ENCODE measurements at places on chromosomes 2 and 18.

- DNase-seq, result no peak
Observed at GRCh38 chr2:112597537-112598322, 13.3 kb downstream of the CHCHD5 start.

GRCh38 chr2:15940661-15941480, 521 bp downstream of the MYCN start:
- no peak for DNase-seq

- DNase-seq, result no peak
Observed at GRCh38 chr2:220163486-220163885, 536.1 kb downstream of the SLC4A3 start.

- DNase-seq, result no peak
Observed at GRCh38 chr2:10305715-10306114, 3.0 kb downstream of the HPCAL1 start.

GRCh38 chr18:54086046-54086802, 138.2 kb downstream of the MBD2 start:
- no peak for DNase-seq

GRCh38 chr18:64270121-64270520, 121.2 kb upstream of the LINC00305 start:
- DNase-seq, result no peak

DNA sequence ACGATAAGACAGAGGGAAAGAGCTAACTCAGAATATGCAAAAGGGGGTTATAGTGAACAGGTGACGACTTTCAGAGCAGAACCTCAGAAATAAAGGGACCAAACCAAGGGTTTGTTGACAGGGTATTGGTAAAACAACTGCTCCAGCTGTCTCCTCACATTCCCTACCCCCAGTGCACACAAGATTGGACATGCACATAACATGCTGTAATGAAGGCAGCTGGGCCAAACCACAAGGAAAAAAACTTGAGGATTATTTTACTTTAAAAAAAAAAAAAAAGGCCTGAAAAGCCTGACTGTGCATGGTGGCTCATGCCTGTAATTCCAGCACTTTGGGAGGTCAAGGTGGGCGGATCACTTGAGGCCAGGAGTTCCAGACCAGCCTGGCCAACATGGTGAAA, 3.5 kb downstream of the RBM43 start:
- DNase-seq, result peak; percentile 65

- DNase-seq, result no peak
Observed at GRCh38 chr2:68452158-68452900, 14.8 kb downstream of the FBXO48 start.

GRCh38 chr2:2825516-2826208, 494.6 kb upstream of the MYT1L start:
- DNase-seq, result no peak

DNA sequence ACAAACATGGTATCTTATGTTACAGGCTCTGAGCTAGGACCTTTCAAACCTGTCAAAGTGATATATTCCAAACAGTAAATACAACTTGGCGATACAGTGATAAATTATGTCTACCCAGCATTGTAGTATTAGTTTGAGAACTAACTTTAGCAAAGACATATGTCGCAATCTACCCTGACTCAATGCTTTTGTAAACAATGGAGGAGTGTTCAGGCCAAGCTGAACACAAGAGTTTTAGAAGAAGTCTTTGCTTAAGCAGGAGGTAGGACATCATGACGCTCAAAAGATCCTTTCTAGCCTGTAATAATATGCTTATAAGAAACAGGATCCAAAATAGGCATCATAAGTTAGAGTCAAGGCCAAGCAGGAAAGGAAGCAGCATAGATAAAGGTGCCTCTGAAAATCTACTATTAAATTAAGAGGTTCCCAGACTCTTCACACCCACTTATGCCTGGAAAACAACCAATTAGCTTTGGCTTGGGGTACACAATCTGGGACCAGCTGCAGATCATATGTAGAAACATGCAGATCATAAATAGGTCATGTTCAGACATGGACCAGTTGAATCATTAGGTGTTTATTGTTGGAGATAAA, 132.5 kb downstream of the CSRNP3 start:
- peak; percentile 29 for DNase-seq

- no peak for DNase-seq
Observed at GRCh38 chr18:484749-485464, 15.6 kb downstream of the COLEC12 start.

DNA sequence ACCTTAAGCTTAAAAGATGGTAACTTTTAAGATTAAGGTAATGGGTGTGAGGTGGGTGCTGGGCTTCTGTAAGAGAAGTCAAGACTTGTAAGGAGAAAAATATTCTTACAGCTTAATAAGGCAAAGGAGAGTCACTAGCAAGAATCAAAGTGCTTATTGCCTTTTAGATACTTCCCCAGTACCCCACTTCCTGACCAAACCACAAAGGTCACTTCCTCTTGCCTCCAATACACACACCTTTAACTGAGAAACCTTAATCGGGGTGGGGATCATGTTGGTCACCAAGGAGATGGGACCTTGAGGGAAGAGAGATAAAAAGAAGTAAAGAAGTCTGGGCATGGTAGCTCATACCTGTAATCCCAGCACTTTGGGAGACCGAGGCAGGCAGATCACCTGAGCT, 10.6 kb upstream of the ATG16L1 start:
- DNase-seq, result no peak

GRCh38 chr2:178871536-178871935, 64.3 kb upstream of the TTN start:
- no peak for DNase-seq

DNA sequence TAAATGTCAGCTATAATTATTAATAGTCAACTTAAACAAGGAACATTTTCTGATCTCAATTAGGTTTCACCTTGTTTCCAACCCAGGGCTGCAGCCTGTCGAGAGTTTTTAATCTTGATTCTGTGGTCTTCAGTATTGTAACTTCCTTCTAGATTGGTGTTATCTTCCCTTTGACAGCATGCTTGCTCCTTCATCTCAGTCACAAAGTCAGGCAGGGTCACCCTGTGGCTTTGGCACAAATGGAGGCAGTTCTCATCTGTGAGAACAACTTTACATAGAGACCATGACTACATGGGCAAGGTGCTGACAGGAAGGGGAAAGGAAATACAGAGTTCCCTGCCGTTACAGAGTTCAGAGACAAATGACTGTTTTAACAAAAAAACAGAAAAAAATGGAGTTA, 50.5 kb downstream of the HNRNPLL start:
- no peak for DNase-seq

- DNase-seq, result no peak
Observed at GRCh38 chr2:164688896-164689419, 67.7 kb upstream of the GRB14 start.

GRCh38 chr2:209582281-209582680, 158.4 kb downstream of the MAP2 start:
- DNase-seq, result no peak

- no peak for DNase-seq
Observed at GRCh38 chr2:180001726-180002125, 5.4 kb downstream of the CWC22 start.

GRCh38 chr2:161709428-161709827, 85.2 kb downstream of the SLC4A10 start:
- DNase-seq, result no peak

DNA sequence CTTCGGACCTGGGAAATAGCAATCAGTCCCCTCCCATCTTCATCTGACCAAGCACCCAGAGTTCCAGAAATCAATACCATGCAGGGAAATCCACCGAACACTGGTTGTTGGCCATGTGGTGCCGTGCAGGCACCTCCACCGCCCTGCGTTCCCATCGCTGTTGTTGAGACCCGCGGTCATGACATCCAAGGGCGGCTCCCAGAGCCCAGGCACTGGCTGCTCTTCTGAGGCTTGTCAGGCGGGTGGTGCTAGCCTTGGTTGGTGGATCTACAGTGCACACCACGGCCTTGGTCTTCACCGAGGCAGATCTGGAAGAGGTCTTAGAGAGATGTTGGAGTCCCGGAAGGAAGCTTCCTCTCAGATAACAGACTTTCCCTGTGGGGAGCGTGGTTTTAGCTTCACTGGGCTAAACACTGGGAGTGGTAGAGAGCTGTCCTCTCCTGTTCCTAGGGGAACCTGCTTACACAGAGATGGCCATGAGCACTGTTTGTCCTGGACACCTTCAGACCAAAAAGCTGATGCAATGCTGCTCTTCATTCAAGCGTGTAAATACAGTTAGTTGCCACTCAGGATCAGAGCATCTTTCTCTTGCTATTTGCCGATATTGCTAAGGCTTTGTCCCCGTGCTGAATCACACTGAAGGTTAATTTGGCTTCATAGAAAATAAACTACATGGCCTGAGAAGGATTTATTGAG, 58.3 kb downstream of the SMIM21 start:
- DNase-seq, result no peak

DNA sequence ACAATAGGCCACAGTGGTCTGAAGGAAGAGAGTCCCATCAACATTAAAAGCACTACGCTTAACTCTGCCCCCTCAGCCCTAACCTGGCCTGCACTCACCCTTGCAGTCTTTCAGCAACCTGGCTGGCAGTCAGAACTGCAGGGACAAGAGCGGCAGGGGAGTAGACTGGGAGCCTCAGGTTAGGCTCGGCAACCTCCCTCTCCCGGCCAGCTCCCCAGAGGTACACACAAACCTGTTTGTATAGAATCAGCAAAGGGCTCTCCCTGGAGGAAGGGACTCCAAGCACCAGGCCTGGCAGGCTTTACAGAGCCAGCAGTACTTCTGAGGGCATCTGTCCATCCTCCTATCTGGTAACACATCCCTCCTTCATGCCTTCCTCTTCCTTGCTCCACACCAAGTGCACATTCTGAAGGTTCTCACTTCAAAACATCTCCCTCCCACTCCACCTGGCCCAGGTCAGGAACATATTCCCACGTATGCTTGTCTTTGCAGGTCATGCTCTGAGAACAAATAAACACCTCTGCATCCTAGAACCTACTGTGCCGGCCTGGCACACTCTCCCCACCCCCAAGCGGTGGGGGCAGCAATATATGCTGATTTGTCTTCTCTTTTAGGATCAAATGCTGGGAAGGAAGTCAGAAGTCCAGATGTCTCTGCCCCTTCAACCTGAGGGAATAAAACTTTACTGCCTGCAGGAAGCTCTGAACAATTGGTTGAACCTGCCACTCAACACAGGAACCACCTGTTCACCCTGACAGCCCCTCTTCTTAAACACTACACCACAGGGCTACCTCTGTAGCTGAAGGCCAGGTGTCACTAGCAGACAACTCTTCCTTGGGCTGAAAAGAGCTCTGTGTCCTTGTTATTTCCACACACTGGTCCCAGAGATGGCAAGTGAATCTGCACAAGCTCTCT, 12.6 kb upstream of the SFXN5 start:
- DNase-seq, result no peak

- no peak for DNase-seq
Observed at GRCh38 chr18:55390898-55391297, 197.1 kb downstream of the TCF4 start.

- no peak for DNase-seq
Observed at GRCh38 chr2:193816008-193816407, 1621.3 kb upstream of the TMEFF2 start.

- DNase-seq, result no peak
Observed at GRCh38 chr2:129061069-129061768, 742.6 kb upstream of the HS6ST1 start.

DNA sequence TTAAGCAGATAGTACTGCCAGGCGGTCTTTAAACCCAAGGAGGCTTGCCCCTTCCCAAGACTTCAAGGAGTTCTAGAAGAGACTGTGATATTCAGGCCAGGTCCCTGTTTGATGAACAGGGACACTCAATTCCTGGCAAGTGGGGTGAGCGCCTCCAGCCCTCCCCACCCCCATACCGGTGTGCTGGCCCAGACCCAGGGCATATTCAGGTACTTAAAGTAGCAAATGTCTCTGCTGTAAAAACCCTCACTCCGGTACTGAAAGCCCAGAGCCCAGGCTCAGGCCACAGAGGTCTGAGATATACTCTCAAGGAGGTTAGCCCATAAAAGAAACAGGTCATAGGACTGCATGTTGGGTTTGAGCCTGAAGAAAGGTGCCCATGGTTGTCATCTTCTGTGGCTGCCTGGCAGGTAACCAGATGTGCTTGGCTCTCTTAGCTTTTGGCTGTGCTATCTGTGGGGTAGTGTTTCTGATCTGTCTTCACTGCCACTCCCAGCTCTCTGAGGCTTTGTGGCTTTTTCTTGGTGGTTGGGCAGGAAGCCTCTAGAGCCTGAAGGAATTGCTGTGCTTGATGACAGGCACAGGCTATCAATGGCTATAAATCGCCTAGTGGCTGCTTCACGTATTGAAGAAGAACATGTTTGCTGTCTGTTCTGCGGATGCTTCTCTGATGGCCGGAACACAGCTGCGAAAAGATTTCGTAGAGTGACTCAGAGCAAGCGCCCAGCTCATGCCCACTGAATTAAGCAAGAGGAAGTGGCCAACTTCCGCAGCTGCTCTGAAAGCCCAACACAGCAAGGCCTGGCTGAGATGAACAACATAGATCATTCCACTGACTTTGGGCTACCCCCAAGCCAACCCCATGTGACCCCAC, 63.3 kb upstream of the ALPP start:
- no peak for DNase-seq

DNA sequence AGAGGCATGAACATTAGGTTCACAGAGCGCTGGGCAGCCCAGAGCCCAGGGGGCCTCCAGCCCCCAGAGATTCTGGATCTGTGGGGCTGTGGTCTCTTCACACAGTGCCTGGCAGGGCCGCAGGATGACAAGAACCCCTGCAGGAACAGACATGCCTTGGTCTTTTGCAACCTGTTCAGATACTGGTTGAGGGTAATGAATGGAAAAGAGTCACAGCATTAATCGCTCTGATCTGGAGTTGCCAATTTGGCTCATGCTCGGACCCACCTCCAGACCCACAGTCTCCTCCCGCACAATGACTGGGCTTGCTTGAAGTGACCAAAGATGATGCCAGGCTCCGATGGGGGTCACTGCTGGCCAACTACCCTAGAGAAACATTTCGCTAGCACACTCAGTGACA, 229.4 kb upstream of the SMAD2 start:
- no peak for DNase-seq

GRCh38 chr2:166278856-166279255, 96.9 kb downstream of the SCN9A start:
- no peak for DNase-seq

DNA sequence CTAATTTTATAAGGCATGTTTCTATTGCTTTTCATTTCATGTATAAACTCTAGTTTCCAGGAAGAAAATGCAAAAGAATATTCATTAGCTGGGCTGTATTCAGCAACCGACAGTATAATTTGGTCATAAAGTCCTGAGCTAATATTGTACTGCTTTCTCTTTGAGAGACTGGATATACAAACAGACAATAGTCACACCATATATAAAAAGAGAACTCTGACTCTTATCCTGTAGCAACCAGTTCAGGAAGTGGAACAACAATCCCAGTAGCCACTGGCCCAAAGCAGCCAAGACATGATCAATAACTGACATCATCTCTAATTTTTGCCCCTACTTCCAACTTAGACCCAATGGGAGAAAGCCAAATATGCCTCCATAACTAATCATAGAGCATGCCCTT, 160.8 kb downstream of the FSIP2 start:
- no peak for DNase-seq
